Hepatocyte (in vitro differentiated cells): ENCODE measurements at places on chromosomes 1 and 21.

DNA sequence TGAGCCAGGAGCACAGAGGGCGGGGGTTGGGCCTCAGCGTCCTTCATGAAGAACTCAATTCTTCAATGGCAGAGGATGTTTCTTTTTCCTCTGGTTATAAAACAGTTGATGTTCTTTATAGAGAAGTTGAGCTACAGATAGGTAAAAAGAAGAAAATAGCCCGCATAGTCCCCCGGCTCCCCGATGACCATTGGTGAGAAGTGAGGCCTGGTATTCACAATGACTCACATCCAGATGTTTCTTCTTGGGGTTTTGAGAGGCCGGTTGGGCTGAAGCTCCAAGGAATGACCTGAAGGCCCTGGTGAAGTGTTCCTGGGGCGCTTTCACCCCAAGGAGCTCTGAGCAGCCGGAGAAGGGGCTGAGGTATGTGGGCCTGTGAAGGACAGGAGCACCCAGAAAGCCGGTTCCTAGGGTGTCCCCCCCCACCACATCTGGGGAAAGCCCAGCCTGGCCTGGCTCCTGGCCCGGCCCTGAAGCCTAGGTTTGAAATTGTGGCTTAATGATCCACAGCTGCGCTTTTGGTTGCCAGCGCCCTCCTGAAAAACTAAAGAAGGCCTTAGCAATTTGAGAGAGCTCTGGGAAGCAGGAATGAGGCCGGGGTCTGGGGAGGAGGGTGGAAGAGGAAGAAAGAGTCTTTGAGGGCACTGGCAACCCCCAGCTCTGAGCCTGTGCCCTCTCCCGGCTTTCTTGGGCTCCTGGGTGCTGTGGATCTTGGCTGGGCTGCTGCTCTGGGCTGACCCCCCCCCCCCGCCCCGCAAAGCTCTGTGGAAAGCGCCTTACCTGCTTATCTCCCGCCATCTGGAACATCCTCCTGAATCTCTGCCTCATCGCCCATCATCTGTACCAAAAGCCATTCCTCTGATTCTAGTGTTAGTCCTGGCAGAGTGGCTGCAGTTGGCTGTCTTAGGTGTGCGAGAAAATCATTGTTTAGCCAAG, 444.7 kb downstream of the CAMTA1 start:
- no peak for DNase-seq

DNA sequence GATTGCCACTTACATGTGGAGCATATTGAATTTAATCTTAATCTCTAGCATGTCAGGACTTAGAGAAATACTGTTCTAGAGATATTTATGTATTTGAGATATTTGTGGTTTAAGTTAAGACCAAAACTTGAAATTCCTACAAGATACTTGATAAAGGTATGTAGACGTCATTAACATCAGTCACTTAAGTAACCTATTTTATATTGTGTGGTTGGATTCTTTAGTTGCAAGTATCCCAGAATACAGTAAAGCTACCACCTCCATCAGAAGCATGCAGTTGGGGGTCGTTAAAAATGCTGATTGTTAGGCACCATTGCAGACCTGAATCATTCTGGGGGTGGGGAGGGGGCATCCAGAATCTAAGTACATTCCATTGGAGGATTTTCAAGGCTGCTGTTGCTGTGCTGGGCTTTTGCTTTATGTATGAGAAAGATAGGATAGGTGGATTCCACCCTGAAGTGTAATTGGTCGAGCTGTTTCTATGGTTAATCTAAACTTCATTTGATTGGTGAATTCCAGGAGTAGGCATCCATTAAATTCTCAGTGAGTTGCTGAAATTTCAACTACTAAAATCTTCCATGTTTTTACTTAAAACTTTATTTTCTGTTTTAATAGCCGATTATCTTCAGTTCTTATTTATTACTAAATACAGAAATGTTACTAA, 4.0 kb downstream of the H3-3A start:
- no peak for DNase-seq

DNA sequence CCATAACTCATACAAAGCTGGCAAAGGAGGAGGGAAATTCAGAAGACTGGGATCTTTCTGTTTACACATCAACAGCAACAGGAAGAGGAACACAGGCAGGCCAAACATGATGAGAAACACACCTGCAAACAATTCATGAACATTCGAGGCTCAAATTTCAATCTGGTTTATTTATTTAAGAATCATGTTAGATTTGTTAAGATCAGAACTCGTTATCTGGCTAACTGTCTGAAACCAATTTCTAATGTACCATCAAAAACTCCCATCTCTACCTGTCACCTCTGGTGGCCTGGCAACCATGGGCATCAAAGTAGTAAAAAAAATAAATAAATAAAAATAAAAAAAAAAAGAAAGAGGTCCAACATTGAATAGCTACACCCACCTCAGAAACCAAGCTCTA, 9.8 kb downstream of the LBR start:
- DNase-seq, result no peak

GRCh38 chr1:56434740-56435139, 144.6 kb downstream of the PLPP3 start:
- DNase-seq, result no peak

- no peak for DNase-seq
These were observed 35.4 kb upstream of the USP24 start for GRCh38 chr1:55250399-55251075.

- no peak for DNase-seq
These were observed 14.7 kb downstream of the NAV1 start for GRCh38 chr1:201553496-201554189.

- DNase-seq, result no peak
These were observed 760.2 kb downstream of the PLA2G4A start for GRCh38 chr1:187588917-187589316.

DNA sequence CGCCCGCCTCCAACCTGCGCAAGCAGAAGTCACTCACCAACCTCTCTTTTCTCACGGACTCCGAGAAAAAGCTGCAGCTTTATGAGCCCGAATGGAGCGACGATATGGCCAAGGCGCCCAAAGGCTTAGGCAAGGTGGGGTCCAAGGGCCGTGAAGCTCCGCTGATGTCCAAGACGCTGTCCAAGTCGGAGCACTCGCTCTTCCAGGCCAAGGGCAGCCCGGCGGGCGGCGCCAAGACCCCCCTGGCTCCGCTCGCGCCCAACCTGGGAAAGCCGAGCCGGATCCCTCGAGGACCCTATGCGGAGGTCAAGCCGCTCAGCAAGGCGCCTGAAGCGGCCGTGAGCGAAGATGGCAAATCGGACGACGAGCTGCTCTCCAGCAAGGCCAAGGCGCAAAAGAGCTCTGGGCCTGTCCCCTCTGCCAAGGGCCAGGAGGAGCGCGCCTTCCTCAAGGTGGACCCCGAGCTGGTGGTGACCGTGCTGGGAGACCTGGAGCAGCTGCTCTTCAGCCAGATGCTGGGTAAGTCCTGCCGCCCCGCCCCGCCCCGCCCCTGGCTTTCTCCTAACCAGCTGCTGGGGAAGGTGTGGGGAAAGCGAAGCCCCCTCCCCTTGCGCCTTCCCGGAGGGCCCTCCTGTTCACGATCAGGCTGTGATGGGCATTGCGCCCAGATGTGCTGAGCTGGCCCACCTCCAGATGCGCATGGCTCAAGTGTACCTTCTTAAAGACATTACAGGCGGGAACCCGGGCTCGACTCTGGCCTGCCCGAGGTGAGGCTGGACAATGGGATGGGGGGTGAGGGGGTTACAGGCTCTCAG, 110.2 kb downstream of the NAV1 start:
- DNase-seq, result peak; percentile 61

GRCh38 chr1:42746436-42747105, 6.5 kb upstream of the CLDN19 start:
- DNase-seq, result no peak

- no peak for DNase-seq
These were observed 53.2 kb downstream of the C1orf198 start for GRCh38 chr1:230814949-230815692.

GRCh38 chr1:14479865-14480264, 118.6 kb upstream of the KAZN start:
- peak; percentile 36 for DNase-seq

DNA sequence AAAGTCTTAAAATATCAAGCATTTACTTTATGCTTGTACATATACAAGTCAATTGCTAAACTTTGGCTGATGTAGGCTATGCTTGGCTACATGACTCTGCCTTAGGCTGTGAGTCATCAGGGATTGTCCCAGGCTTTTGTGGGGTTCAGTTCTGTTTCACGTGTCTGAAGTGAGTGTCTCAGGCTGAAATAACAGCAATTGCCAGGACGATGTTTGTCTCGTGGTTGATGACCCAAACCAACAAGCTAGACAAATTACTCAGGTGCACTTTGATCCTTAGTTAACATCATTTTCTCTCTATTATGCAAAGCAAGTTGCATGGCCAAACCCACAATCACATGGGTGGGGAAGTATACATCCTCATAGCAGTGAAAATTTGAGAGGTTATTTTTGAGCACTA, 410.1 kb downstream of the BRINP3 start:
- peak; percentile 63 for DNase-seq

DNA sequence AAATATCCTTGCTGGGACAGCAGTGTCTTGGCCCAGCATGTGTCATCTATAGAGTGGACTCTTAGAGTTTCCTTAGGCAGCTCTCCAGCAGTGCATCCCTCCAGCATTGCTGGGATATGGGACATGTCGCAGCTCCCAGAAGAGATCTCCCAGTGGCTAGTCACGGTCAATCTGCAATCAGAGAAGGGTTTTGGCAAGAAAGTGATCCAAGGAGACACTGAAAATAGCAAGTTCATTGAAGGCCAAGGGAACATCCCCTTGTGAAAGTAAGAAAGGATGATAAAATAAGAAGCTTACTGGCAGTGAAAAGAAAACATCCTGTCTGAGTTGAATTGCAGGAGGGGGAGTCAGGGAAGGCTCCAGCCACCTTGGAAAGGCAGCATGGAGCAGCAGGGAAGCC, 19.3 kb upstream of the NPL start:
- no peak for DNase-seq

DNA sequence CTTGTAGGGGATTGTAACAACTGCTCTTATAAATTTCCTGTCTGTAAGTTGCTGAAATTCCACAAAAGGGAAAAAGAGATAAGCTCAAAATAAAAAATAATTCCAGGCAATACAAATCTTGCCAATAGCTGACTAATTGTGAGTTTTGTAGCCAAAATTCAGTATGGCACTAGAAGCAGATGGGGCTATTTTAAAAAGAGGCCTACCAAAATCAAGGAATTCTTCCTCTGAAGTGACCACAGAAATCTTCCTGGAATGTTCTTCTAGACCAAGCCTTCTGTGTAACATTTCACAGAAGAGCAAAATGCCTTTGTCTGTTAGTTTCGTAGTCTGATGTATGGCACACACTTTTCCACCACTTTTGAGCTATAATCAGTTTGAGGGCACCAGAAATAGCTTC, 127.6 kb downstream of the CYYR1 start:
- no peak for DNase-seq

GRCh38 chr1:99685516-99686180, 39.7 kb downstream of the PALMD start:
- DNase-seq, result peak; percentile 85

- DNase-seq, result peak; percentile 74
These were observed 7.7 kb downstream of the FBXO6 start for GRCh38 chr1:11671544-11672286.

DNA sequence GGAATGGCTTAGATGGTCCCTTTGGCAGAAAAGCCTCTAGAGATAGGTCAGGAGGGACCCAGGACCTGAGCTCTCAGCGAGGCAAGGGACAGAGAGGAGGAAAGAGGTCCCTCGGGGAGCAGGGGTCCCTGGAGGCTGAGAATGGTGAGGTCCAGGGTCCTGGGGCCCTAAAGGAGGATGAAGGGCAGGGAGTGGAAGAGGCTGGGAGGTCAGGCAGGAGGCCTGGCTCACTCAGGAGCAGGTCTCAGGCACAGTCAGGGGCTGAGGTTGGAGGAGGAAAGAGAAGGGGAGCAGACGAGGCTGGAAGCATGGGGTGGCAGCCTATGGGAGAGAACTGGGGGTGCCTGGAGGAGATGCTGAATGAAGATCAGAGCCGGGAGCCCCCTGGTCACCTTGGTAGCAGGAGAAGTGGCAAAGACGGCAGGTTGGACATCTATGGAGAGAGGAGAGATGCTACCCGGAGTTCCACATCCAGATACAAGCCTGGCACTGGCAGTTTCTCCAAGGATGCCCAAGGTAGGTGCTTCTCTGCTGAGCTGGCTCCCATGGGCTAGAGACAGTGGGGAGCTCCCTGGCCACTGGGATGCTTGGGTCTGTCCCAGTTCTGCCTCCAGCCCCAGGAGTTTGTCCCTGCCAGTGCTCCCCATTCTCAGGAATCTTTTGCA, 22.6 kb downstream of the IGFN1 start:
- DNase-seq, result no peak

- no peak for DNase-seq
These were observed 70.2 kb downstream of the KIF14 start for GRCh38 chr1:200550367-200550766.

- DNase-seq, result no peak
These were observed 17.6 kb downstream of the COL8A2 start for GRCh38 chr1:36107394-36107793.

- DNase-seq, result no peak
These were observed 58.7 kb downstream of the KIF14 start for GRCh38 chr1:200561856-200562214.

DNA sequence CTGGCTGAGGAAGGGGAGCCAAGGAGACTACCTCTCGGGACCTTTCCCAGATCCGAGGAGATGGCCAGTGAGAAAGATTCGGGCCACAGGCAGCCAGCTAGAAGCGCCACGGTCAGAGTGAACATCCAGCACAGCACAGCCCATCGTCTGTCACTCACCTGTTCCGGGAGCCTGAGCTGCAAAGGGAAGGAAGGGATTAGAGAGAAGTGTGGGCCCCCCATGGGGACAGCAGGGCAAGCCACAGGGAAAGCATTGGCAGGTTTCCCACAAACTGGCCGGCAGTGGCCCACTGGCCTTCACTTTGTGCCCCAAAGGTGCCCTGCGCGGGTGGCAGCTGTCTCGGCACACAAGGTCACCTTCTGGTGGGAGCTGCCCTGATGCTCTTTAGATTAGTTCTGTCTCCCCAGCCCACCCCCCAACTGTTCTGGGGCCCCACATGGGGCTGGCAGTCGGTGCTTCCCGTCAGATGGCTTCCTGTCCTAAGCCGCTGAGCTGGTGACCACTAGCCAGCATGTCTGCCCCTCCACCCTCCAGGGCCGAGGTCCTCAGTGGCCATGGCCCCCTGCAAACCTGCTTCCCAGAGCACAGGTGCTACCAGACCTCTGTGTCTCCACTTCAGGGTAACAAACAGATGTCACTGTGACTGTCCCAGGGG, 56.7 kb downstream of the LACTBL1 start:
- DNase-seq, result no peak

DNA sequence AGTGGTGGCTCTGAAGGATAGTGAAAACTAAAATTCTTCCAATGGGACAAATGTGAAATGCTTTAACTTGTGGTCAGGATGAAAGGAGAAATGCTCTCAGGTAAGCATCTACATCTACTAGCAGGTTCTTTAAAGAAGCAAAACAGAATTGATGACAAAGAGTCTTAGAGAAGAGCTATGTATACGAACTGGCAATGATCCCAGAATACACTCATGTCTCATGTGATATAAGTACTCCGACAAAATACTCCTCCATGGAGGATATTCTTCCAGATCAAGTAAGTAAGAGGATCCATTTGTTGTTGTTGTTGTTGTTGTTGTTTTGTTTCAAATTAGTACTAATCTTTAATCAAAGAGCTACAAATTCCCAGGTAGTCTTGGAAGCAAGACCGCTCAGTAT, 174.0 kb upstream of the ATP1B1 start:
- no peak for DNase-seq

GRCh38 chr1:199448646-199449045, 578.9 kb upstream of the NR5A2 start:
- no peak for DNase-seq
